ENCODE measurements at places on chromosomes 2 and 18.

DNA sequence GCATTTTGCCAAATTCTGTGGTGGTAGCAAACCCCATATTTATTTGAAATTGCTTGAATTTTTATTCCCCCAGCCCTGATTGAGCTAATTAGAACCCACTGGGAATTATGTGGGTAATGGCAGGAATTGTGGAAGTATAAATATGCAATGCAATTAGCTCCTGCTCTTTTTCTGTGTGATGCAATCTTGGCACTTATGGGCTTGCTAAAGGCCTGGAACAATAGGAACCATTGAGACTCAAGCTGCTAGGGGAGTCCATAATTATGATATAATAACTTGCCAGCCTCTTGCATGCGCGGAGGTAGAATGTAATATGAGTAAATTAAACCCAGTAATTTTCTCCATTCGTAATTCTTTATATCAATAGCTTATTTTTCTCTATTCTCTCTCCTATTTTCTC is 267.6 kb upstream of the THSD7B start:
- DNase-seq, result no peak

- DNase-seq, result no peak
Measured at GRCh38 chr18:69399253-69399652, 1.4 kb upstream of the DOK6 start.

- no peak for DNase-seq
Measured at GRCh38 chr18:24546307-24546706, 85.9 kb downstream of the HRH4 start.

- no peak for DNase-seq
Measured at GRCh38 chr2:231260442-231261208, 62.2 kb downstream of the ARMC9 start.

GRCh38 chr2:68715353-68716041 is 19.1 kb upstream of the ARHGAP25 start:
- DNase-seq, result peak; percentile 29

DNA sequence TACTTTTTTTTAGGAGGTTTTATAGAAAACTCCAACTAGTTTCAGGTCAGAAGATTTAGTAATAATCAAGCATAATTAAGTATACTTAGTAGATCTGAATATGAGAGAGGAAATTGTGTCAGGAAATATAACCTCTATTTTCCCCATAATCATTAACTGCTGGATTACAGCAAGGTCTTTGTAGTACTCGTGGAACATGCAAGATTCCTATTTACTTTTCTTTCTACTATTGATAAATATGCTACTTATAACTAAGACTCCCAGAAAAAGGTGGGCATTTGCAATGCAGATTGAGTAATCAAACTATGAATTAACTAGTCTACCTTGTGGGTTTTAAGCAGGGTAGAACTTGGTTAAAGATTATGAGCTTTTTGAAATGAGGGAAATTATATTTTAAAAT is 570.1 kb downstream of the LRP1B start:
- DNase-seq, result no peak

DNA sequence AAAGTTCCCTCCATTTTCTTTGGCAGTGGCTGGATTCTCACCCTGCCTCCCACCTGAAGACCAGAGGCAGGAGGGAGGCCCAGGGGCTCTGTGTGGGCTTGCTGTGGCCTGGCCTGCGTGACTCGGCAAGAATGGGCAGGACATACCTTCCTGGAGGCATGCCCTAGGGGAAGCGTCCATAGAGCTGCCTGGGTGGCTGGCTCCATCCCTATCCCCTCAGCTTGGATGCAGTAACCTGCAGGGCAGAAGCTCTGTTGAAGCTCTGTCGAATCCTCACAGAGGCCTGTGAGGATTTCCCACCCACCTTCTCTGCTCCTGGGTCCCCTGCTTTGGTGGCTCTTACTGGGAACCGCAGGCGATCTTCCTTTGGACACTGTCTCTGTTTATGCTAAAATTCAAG is 1.3 kb upstream of the PRSS56 start:
- DNase-seq, result no peak

Measured in stimulated activated CD8-positive, alpha-beta memory T cell treated with anti-CD3 and anti-CD28 coated beads, Interleukin-7, amount 100 ng/mL, for 48 hours (primary cell).